Stromal cell of bone marrow (primary cell): ENCODE measurements at places on chromosomes 3 and 15.

DNA sequence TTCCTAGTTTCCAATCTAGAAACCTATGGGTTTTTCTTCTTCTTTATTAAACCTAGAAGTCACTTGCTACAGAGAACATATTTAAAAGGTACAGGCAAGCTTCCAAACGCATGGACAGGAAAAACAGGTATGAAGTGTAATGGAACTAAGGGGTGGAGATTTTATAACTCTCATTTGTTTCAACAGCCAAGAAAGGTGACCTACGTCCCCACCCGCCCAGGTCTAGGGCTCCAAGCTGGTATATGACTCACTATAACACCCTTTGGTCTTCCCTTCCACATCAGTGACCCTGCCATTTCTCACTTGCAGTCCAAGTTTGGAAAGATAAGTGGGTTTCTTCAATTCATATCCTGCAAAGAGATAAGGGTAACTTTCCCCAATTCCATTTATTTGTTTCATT is 6.0 kb upstream of the LIPH start:
- no peak for DNase-seq

- DNase-seq, result peak; percentile 53
Observed at GRCh38 chr15:47987908-47988532, 132.8 kb upstream of the SLC24A5 start.

DNA sequence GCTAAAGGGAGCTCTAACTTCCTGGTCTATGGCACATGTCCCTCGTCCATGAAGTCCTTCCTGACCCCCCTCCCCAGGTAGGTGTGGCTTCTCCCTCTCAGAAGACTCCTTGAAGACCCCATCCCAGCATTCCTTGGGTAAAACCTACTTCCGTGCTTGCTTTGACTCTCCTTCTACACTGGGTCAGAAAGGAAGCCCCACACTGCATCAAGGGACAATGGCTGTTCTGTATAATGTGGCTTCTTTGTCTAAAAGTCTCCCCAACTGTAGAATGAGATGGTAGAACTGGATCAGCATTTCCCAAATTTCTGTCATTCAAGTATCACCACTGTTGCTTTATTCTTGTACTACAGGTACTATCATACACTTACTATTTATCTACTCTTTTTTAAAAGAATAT is 3.9 kb upstream of the DNAJA4 start:
- no peak for DNase-seq

DNA sequence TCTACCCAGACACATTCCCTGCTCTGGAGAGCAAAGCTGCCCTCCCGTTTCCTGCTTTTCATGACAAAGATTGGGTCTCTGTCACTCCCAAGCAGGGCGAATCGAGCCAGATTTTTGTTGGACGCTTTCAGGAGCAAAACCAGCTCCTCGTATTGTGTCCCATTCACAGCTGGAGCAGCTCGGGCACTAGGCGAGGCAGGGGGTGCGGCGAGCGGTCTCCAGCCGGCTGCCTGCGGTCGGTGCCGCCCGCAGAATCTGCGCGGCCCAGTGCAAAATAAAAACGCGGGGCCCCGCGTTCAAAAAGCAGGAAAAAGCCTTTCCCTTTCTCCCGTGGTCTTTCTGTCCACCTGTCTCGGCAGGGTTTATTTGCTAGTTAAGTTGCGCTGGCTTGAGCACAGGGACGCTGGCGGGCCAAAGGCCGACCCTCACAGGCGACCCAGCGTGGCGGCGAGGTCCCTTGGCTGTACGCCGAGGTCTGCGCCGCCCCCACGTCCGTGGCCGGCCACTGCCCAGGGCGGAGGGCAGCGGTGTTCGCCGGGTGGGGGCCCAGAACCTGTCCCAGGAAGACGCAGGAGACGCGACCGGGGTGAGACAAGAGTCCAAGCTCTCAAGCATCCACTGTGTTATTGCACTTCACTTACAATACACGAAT is 71.2 kb downstream of the CYP19A1 start:
- DNase-seq, result no peak

- no peak for DNase-seq
Observed at GRCh38 chr3:47003461-47004368, 24.2 kb downstream of the NBEAL2 start.

GRCh38 chr3:143436231-143436930 is 316.8 kb downstream of the CHST2 start:
- DNase-seq, result no peak
